ENCODE measurements at places on chromosomes 13 and 19. TPM values are rescaled to one million over a fixed set of nuclear protein-coding genes. Genes with fewer than 3 reads are reported as not detected.

KLF1 gene
- not detected for total RNA-seq

NUMBL gene
- total RNA-seq: 19.5 TPM

CFD gene
- total RNA-seq: 153 TPM

GRCh38 chr13:28734906-28735305, 16.1 kb upstream of the SLC46A3 start:
- no peak overlapping the region for H3K4me3 ChIP-seq
- no peak overlapping the region for H3K27ac ChIP-seq
- DNase-seq: no peak
- no peaks in the 10 kb centered on the region for H3K27me3 ChIP-seq

Data from upper lobe of right lung (tissue), 1 donor.